Activated naive CD8-positive, alpha-beta T cell treated with anti-CD3 and anti-CD28 coated beads for 36 hours (primary cell): ENCODE measurements at places on chromosomes 16 and 17. TPM values are rescaled to one million over a fixed set of nuclear protein-coding genes. Genes with fewer than 3 reads are reported as not detected.
A peak's percentile ranks its signal among the peaks of the same experiment; 100 is the strongest.

EXOC3L1 gene
- total RNA-seq, result 0.19 TPM

DNA sequence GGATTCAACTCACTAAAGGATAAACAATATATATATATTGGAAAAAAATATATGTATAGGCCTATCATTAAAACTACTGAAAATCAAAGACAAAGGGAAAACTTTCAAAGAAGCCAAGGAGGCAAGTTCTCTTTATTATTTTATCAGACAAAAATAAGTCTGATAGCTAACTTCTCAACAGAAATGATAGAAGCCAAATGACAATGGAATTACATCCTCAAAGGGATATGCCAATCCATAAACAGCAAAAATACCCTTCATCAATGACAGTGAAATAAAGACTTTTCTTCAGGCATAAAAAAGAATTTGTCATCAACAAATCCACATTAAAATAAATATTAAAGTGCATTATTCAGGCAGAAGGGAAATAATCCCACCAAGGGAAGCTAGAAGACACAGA is 393.4 kb downstream of the ZFHX3 start:
- no peak for DNase-seq

DNA sequence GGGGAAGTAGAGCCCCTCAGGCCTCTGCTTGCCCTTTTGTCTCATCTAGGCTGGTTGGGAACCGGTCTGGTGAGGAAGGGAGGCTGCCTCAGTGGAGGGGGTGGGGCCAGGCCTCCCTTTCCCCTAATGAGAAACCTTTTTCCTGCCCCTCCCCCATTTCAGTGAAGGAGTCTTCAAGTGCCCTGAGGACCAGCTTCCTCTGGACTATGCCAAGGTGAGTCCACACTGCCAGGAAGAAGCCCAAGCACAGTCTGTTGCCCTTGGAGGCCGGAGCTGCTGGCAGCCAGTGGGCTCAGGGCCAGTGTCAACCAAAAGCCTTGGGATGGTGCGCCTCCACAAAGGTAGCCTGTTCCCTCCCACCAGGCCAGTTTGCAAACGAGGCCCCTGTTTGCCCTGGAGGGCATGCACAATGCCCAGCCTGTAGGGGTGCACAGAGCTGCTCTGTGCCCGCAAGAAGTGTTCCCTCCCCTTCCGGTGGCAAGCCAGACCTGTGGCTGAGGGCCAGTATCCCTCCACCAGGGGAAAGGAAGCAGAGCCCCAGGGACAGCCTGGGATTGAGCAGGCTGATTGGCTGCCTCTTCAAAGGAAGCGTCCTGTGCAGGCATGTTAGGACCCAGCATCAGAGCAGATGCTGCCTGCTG is 3.4 kb downstream of the TRAF4 start:
- no peak for DNase-seq

DNA sequence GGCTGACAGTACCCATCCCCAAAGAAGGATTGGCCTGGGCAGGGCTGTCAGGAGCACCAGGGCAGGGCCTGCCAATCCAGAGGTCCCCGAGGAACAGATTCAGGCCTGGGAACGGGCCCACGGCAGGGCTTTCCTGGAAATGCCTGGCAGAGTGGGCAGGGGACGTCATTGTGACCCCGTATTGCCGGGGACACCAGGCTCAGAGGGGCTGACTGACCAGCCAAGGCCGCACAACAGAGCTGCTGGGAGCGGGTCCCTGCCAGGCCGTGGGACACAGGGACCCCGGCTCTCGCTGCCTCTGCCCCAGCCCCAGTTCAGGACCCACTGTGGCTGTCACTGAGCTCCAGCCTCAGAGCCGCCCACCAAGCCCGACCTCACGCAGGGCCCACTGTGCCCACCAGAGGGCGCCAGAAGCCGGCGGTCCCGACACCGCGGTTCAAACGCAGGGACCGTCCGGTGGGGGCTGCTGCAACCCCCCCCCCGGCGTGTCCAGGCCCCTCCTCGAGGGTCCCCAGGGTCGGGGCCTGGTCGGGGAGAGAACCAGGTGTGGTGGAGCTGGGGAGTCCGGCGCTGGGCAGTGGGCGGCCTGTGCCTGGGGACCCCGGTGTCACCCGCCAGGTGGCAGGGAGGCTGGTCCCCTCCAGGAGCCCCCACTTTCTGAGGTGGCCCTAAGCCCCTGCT is 15.2 kb upstream of the SSTR5 start:
- peak; percentile 71 for DNase-seq

PROCA1 gene
- total RNA-seq, result 3.1 TPM

DNA sequence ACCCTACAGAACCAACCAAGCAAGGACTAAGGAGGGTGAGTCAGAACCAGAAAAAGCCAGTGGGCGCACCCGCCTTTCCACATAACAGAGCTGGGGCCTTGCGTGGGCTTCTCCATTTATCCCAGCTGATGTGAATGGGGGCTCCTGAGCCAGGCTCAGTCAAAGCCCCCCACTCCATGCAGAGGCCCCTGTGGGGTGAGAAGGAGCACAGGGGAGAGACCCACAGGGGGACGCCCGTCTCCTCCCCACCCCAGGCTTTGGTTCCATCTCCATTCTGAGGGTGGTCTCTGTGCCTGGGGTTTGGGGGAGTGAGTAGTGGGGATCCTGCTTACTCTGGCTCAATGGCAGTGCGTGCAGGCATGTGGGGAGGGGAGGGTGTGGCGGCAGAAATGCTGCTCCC is 210.1 kb upstream of the TNRC6C start:
- DNase-seq, result no peak

DNA sequence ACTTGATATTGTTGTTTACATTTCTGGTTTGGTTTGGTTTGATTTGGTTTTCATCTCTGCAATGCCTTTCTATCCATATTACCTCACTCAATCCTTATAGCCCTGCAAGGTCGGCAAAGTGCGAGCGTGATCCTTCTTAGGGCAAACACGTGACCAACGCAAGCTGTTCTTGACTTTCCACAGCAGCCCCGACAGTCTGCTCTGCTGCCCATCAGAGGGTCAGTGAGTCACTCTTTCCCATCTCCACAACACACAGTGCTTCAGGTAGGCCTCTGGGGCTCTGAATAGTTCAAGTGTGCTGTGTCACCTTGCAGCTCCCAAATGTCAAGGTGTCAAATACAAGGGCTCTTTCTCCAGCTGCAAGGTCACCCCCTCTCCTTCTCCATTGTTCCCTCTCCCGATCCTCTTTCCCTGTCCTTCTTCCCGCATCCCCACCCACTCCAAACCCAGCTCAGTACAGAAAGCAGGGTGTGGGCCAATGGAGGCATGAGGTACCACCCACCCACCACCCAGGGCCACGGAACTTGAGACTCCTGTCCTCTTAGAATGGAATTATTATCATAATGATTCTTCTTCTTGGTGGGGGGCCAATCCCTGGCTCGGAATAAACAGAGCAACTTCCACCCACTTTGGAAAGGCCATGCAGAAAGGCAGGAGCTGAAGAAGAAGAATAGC is 139.7 kb downstream of the SLC39A11 start:
- DNase-seq, result no peak

DNA sequence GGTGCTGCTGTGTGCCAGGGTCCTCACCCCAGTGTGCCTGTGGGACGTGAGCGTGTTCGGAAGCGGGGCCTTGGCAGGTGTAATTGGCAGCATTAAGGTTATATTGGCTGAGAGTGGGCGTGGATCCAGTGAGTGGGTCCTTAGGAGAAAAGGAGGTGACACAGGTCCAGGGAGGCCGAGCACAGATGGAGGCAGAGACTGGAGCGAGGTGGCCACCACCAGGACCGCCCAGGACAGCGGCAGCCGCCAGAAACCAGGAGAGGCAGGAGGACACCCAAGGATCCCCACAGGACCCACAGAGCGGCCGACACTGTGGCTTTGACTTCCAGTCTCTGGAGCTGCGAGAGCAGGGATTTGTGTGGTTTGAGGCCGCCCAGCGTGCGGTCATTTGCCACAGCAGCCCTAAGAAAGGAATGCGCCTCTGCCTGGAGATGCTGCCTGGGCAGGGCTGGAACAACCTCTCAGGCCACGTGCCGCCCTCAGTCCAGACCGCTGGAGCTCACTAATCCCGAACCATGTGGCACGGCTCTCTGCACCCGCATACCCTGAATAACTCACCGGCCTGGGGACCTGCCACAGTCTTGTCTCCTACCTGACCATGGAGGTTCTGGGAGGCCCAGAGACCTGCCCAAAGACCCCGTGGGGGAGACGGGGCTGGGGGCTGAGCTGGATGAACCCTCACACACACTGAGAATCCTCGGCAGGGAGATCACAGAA is 45.4 kb downstream of the SOX8 start:
- DNase-seq, result no peak

DNA sequence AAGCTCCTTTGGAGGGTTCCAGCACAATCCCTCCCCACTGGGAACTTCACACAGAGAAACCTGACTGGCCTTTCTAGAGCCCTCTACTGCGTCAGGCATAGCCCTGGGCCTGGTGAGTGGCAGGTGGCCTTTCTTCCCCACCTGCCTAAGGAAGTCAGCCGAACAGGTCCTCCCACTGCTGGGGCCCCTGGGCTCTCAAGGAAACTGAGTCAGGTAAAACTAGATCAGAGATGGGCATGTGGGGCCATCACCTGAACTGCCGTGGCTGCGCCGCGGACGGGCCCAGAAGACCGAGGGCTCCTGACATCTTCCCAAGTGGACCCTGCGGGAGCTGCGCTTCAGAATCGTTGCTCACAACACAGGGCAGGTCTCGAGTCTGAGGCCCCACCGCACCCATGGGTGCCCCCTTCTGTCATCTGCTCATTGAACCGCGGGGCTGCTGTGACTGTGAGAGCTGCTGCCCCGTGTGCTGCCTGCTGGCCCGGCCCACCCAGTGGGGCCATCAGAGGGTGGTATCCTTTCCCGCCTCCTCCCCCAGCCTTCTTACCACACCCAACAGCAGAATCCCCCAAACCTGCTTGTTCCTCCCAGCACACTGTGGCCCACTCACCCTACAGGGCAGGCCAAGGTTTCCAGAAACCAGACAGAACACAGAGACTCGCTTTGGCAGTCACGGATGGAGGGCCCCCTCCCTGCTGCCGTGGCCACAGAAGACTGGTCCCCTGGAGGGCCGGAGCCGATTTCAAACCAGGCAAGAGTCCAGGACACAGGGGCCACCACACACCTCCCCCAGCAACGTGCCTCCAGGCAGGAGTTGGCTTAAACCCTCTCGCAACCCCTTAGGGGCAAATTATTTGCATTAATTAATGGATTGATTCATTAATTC is 81.1 kb downstream of the TBC1D16 start:
- no peak for DNase-seq

- DNase-seq, result no peak
These were observed 75.8 kb downstream of the UTP18 start for GRCh38 chr17:51335883-51336822.

DNA sequence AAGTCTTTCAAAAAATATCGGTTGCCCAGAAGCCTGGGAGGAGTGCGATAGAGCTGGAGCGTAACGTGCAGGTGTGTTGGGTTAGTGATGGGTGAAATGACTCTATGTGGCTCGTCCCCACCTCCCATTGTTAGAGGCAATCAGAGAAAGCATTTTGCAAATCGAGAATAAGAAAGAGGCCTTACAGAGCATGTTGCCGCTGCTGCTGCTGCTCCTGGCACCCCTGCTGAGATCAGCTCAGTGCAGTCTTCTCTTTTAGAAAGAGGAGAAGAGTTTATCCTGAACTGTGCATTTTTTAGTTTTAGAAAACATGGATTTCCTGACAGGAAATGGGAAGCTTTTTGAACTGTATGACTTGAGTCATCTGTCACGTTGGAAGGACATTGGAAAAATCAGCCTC is 774.5 kb upstream of the RBFOX1 start:
- DNase-seq, result no peak

IRF8 gene
- 234 TPM for total RNA-seq

GRCh38 chr17:12122075-12122474 is 101.4 kb downstream of the MAP2K4 start:
- no peak for DNase-seq

CCL18 gene
- not detected for total RNA-seq

DNA sequence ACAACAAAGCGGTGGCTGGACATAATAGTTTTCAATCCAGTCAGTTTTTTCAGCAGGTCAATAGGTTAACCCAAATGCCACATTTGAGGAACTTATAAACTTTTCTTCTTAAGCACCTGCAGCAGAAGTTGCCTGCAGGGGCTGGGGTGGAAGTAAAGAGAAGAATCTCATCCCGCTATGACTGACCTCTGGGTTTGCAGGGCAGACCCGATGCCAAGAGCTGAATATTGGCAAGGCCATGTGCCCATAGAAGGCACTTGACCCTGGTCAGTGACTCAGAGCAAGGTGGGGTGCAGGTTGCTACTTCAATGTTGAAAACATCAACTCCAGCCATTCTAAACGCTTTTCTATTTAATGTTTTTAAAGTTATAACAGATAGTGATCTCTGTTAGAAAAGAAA is 17.9 kb upstream of the SMPD3 start:
- DNase-seq, result no peak

DNA sequence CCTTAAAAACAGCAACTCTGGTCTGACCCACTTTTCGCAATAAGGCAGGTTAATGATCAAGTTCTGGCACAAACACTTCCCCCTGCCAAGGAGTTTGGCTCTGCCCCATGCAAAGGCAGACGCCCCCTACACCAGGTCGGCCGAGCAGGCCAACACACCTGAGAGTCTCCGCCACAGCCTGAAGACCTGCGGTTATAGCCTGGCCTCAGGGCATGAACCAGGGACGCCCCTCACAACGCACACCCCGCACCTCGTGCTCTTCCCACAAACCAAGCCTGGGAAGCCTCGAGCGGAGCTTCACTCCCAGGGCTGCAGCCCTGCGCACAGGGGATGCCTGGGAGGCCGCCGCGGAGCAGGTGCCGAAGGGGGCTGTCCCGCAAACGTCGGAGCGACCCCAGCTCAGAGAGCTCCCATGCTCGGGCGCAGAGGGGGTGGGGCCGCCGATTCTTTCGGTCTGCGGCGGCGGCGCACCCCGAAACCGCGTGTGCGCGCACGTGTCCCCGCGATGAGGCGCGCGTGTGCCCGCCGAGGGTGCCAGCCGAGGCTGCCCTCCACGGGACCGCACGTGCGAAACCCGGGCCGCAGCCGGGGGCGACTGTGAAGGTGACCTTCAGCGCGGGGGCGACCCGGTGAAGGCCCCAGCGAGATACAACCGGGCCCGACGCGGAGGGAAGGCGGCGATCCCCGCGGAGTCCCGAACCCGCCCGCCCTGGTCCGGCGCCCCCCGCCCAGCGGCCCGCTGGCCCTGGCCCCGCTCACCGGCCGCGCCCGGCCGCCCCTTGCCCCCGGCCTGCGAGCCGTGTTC is 559 bp downstream of the CLUH start:
- peak; percentile 53 for DNase-seq
